ENCODE measurements at places on chromosomes 1 and 21.

- no peak for DNase-seq
Measured at GRCh38 chr1:24707687-24708086, 37.6 kb upstream of the CLIC4 start.

- no peak for DNase-seq
Measured at GRCh38 chr1:160682983-160683865, 28.4 kb downstream of the CD48 start.

DNA sequence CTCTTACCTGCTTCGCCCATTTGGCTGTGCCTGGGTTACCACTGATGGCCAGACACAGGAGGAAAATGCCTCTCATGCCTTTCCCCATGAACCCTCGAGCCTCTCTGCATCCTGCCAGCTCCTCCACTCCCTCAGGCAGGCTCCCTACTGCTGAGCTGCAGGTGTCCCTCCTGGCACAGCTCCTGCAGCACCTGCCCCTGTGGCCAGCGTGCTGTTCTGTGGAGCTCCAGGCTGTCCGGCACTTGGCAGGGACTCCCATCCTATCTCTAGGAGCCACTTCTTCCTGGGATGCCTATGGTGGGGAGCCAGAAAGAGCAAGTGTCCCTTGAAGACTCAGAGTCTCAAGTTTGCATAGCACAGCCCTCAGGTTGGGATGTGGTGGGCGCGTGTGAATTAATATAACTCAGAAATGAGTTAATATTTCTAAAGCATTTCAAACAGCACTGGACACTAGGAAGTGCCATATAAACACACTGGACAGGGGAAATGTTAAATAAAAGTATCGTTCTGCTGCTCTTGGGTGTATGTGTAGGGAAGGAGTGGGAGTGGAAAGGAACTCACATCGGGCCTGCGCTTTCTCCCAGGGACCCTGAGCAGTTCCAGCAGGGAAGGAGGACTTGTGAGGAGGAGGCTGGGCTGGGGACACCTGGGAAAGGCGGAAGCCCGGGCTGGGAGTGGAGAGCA is 2.7 kb downstream of the LRRC71 start:
- no peak for DNase-seq

DNA sequence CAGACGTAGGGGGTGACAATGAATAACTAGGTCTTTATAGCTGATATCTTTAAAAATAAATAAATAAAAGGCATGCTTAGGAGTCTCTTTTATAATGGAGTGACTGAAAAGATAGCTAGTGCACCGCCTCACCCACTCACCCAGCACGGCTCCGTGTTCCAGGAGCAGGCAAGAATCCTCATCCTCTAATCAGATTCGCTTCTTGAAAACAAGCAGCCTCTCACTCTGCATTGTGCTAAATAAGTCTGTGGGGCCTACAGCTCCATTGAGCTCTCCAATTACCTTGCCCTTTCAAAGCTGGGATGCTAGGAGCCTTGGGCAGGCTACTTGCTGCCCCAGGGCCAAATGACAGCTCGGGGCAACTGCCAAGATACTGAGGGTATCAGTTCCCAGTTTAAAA is 91.5 kb downstream of the TIAM1 start:
- DNase-seq, result no peak

GRCh38 chr1:232110281-232111090 is 483.9 kb downstream of the DISC1 start:
- no peak for DNase-seq

- no peak for DNase-seq
Measured at GRCh38 chr1:113452921-113453770, 62.8 kb downstream of the MAGI3 start.

GRCh38 chr1:7427605-7428300 is 343.3 kb upstream of the VAMP3 start:
- no peak for DNase-seq

- peak; percentile 39 for DNase-seq
Measured at GRCh38 chr1:67053535-67053784, 488 bp downstream of the SLC35D1 start.

DNA sequence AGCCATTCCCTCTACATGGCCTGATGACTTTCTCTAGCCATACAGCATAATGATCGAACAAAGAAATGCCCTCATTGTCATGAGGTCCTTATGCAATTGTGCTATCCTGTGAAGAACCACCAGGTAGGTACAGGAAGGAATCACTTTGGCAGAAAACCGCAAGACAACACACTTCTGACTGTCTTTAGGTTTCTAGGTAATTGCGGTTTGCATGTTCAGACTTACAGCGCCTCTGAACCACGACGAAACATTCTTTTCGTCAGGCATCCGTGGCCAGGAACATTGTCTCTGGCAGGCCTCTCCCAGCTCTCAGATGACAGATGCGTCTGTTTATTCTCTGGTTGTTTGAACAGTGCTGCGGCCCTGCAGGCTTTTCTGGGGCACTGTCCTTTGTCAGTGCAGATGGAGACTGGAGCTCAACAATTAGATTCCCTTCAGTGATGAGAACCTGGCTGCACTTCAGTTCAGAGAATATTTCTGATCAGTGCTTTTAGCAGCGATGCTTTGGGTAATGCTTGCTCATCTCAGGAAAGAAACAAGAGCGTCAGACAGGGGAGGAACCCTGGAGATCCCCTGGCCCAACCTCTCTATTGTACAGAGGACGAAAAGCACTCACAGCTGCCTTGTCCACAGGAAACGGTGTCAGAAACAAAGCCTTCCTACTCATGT is 63.4 kb downstream of the B3GALT5 start:
- DNase-seq, result no peak

DNA sequence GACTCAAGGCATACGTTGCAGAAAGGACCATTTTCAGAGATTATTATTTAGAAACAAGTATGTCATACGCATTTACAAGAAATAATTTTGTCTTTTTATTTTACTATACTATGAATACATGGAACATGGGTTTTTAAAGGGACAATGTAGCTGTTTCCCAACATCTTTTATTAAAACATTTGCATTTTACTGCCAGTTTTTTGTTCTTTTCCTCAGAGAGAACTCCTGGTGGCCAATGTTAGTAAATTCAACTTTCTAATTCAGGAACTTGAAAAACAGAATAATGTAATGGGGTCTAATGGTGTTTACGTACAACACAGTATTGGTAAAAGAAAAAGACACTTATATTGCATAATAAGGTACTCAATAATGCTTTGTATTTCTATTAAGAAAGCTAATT is 14.9 kb downstream of the PRDM2 start:
- DNase-seq, result no peak

DNA sequence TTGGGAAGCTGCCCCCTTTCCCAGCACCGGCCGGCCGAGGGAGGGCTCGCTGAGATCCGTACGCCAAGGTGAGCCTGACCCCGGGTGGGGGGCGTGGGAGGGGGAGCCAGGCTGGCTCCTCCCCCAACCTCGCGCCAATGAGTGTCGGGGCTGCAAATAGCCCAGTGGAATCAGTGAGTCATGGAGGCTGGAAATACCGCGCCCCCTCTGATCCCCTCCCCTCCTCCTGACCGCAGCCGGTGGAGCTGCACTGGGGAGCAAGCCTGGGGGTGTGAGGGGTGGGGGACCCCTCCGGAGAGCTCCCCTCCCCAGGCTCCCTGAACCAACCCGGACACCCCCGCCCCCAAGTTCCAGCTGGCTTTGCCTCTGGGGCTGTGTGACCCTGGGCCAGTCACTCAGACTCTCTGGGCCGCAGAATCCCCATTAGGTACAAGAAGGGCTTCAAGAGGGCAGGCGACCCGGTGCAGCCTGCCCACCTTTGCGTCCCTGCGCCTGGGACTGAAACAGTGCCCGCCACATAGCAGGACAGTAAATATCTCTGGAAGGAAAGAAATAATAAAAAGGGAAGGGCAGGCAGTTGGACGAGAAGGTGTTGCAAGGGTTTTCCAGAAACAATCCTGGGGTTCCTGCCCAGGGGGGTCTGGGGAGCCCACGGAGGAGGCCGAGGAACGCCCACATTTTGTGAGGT is 4.5 kb downstream of the HSPB7 start:
- DNase-seq, result peak; percentile 72

GRCh38 chr1:231359113-231359512 is 21.0 kb downstream of the SPRTN start:
- DNase-seq, result no peak

GRCh38 chr1:117570988-117571409 is 34.8 kb upstream of the TENT5C start:
- DNase-seq, result no peak

GRCh38 chr21:22164912-22165311 is 1166.7 kb downstream of the NCAM2 start:
- no peak for DNase-seq

GRCh38 chr1:44073528-44073927 is 42.3 kb upstream of the SLC6A9 start:
- DNase-seq, result no peak

- DNase-seq, result no peak
Measured at GRCh38 chr1:224689374-224689773, 73.3 kb downstream of the CNIH3 start.

DNA sequence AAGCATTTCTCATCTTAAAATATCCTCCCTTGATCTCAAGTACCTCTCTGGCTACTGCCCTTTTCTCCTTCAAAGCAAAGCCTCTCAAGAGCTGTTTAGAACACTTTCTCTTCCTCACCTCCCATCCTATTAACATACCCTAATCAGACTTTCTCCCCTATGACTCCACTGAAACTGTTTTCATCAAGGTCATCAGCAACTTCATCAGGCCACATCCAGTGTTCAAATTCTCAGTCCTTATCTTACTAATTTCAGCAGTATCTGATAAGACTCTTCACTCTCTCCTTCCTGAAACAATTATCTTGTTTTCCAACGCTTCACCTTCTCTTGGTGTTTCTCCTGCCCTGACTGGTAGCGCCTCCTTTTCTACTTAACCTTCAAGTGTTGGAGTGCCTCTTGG is 1.5 kb upstream of the RAP1A start:
- no peak for DNase-seq

DNA sequence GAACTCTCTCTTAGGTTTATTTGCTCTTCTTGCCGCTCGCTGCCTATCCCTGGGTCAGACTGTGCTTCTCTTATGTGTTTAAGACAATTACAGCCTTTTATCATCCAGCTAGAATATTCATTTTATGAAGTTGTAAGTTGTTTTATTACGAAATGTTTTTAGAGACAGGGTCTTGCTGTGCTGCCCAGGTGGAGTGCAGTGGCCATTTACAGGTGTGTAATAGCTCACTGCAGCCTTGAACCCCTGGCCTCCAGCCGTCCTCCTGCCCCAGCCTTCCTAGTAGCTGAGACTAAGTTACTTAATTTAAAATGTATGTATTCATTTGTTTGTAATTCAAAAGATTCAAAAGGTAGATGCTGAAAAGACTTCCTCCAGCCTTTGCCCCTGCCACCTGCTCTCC is 99.0 kb upstream of the KIF26B start:
- DNase-seq, result no peak

- no peak for DNase-seq
Measured at GRCh38 chr1:208183977-208184911, 59.9 kb downstream of the PLXNA2 start.

GRCh38 chr1:3120994-3121393 is 52.0 kb downstream of the PRDM16 start:
- DNase-seq, result no peak

- DNase-seq, result no peak
Measured at GRCh38 chr1:24939040-24939674, 9.1 kb upstream of the RUNX3 start.

DNA sequence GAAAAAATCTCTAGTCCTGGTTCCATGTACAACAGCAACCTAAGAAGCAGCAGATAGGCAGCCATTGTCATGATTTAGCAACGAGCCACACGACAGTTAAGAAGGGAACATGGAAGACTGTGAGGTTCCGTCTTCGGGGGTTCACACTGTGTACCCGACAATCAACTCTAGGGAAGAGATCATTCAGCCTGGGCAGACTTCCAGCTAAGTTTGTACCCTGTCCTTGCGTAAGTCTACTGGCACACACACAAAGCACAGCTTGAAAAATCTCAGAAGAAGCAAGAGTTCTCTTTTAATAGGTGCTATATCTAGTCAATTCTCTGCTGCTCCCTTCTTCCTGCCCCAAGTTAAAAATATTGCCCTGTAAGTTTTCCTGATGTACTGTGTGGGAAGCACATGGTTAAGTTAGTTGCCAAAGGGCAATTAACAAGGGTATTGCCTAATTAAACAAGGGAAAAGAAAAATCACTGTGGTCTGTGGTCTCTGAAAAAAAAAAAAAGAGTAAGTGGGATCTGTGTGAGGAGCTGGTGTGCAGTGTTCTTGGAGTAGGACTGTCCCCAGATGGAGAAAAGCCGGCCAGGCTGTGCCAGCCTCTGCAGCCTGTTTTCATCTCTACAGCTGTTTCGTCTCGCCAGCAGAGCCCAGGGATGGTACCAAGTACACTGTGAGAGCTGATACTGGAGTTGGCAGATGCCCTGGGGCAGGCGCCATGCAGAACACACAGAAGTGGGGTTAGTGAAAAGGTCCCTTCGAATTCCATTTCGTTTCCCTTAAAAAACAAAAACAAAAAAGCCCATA is 6.4 kb upstream of the MYBPHL start:
- DNase-seq, result no peak

GRCh38 chr21:35223480-35224156 is 174.5 kb upstream of the RUNX1 start:
- DNase-seq, result no peak

- no peak for DNase-seq
Measured at GRCh38 chr1:58469016-58469415, 77.5 kb downstream of the OMA1 start.

GRCh38 chr1:59285691-59286090 is 11.2 kb upstream of the FGGY start:
- no peak for DNase-seq

- DNase-seq, result no peak
Measured at GRCh38 chr1:180909005-180909414, 3.7 kb upstream of the KIAA1614 start.

DNA sequence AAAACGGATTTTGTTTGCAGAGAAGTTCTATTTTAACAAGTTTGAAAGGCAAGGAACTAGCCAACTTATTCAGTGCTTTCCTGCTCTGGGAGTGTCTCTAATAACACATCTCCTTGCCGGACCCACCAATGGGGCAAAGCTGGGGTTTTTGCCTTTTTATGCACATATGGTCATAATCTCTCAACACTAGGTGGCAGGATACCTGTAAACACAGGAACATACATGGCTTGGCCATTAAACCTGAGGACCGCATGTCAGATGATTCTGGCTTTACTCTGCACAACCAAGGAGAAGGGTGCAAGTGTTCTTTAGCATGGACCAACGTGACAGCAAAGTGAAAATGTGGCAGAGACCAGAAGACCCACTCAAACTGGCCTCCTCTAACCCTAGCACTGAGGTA is 4.9 kb downstream of the TMEM9 start:
- no peak for DNase-seq

GRCh38 chr1:62299426-62300200 is 19.6 kb downstream of the KANK4 start:
- no peak for DNase-seq

DNA sequence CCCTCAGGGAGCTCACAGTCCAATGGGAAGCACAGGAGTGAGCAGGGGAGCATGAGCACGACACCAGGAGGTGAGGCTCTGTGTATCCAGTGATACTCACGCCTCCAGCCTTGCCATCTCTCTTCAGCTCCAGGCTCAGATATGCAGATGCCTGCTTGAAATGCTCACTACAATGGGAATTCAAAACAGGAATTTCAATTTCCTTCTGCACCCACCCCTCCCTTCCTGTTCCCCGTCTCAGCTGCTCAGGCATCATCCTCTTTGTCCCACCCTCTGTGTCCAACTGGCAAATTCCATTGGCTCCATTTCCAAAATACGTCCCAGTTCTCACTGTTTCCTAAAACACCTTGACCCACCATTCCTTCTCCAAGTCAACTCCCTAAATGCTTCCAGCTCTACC is 58.9 kb downstream of the FBXO2 start:
- no peak for DNase-seq

- DNase-seq, result no peak
Measured at GRCh38 chr1:228073061-228073856, 9.2 kb upstream of the ARF1 start.

All from activated naive CD8-positive, alpha-beta T cell treated with anti-CD3 and anti-CD28 coated beads, Interleukin-2, amount 50 U/mL, for 24 hours (primary cell).